ENCODE measurements at places on chromosomes 4 and X.

- no peak for DNase-seq
These were observed 136.6 kb downstream of the PDGFRA start for GRCh38 chr4:54365691-54366090.

GRCh38 chr4:169256101-169256612, 14.6 kb downstream of the SH3RF1 start:
- no peak for DNase-seq

GRCh38 chr4:39342731-39343130, 23.4 kb downstream of the RFC1 start:
- DNase-seq = no peak

- DNase-seq = no peak
These were observed 15.0 kb upstream of the TMEM164 start for GRCh38 chrX:109987884-109988283.

GRCh38 chr4:115596265-115597001, 483.0 kb upstream of the NDST4 start:
- DNase-seq = no peak

Data from activated T-cell treated with anti-CD3 and anti-CD28 coated beads for 4 hours (primary cell).